ENCODE measurements at places on chromosomes 11 and 22.

DNA sequence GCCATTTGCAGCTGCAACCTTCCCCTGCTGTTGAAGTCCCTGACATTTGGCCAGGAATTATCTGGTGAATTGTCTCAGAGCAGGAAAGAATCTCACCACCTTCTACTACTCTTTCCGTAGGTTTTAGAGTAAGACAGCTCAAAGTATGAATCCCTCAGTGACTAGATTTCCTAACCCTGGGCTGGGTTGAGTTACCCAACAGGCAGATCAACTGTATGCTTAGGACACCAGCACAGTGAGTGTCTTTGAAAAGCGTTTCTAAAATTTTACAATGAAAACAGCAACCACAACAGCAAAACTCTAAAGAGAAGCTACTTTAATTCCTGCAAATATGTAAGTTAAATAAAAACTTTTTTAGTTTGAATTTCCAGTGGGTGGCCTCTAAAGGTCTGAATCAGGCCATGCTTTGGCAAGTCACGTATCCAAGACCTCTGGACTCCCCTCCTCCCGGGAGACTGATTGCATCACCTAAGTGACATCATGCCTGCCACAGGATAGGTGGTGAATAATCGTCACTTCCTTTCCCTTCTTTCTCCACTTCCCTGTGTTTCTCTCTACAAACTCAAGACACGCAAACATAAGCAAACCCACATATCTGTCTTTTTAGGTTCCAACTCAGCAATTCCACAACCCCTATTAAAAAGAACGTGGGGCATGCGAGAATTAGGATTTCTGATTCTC is 7.8 kb downstream of the OR8B12 start:
- DNase-seq: no peak

GRCh38 chr22:39593066-39593930 is 22.7 kb downstream of the CACNA1I start:
- no peak for DNase-seq

DNA sequence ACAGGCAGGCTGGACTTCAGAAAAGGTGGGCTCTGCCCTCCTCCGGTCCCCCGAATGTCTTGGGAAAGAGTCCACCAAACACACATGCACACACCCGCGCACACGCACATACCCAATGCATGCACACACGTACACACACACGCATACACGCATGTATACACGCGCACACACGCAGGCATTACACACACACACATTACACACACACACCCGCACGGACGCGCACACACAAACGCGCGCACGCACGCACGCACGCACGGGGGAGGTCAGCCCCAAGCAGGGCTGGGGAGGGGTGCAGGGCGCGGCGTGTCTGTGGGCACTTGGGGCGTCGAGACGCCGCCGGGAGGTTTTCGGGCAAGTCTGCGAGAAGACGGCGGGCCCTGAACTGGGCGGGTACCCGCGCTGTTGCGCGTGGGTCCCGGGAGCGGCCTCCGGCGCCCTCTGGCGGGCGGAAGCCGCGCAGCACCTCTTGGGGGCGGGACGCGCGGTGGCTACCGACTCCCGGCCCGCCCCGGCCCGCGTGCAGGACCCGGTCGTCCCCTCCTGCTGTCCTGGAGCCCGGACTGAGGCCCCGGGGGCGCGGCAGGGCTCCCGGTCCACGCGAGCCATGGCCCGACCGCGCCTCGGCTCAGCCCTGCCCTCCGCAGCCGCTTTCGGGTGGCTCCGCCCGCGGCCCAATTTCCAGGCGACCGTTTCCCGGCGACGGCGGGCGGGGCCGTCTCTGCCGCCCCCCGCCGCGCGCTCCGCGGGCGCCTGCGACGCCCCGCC is 3.6 kb downstream of the SEPTIN5 start:
- DNase-seq: peak; percentile 92

- no peak for DNase-seq
Measured at GRCh38 chr11:82003671-82004515, 729.8 kb downstream of the FAM181B start.

DNA sequence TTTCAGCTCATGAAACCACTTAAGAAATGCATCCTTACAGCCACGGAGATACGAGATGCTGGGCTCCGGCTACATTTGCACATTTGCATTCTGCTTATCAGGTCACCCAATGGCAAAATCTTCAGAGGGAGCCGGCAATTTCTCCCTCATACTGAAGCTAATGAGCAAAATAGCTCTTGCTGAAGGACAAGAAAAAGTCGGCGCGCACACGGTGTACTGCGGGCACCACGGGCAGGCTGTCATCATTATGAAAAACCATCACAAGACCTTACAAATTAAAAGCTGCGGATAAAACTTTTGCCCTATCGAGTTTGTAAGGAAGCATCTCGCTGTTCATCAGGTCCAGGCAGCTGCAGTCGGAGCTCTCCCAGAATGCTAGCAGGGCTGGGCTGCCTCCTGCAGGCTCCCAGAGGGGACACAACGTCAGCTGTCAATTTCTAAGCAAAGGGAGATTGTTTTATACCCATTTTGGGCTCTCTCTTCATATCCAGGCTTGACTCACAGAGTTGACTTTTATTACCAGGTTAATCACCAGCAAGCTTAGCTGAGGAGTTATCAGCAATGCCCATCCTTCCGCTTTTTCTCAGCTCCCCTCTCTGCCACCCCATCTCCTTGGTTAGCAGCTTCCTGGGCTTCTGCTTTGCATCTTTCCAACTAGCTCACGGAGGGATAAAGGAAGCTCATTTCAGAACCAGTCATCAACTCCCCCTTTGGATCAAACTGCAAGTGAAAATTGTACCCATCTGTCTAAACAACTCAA is 375.1 kb downstream of the OPCML start:
- DNase-seq: no peak

- no peak for DNase-seq
Measured at GRCh38 chr11:64870893-64871466, 7.4 kb downstream of the EHD1 start.

DNA sequence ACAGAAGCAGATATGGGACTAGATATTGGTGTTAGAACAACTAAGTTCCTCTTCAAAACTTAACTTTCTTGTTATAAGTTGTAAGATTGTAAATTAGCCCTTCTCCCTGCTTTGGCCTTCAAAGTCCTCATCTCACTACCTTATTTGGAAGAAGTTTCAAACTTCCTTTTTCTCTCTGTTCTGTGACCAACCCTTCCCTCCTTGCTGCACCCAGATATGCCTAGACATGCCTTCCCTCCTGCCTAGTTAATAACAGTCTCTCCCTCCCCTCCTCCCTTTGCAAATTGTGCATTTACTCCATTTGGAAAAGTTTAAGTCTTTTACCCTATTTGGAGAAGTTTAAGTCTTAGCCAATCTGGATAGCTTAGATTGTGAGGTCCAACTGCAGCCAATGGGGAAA is 4.9 kb downstream of the OR52K2 start:
- DNase-seq: no peak

DNA sequence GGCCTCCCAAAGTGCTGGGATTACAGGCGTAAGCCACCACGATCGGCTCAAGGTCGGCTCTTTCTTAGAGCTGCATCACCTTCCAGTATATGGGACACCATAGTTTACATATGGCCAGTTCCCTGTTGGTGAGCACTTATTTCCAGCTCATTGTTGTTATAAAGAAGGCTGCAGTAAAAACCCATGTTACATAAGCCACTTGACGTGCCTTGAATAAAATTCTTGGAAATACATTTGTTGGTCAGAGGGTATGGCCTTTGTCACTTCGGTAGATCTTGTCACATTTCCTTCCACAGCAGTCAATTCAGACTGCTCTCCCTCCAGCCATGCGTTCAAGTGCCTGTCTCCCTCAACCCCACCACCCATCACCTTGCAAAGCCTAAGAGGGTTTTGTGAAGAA is 92.9 kb downstream of the PRR5L start:
- no peak for DNase-seq

DNA sequence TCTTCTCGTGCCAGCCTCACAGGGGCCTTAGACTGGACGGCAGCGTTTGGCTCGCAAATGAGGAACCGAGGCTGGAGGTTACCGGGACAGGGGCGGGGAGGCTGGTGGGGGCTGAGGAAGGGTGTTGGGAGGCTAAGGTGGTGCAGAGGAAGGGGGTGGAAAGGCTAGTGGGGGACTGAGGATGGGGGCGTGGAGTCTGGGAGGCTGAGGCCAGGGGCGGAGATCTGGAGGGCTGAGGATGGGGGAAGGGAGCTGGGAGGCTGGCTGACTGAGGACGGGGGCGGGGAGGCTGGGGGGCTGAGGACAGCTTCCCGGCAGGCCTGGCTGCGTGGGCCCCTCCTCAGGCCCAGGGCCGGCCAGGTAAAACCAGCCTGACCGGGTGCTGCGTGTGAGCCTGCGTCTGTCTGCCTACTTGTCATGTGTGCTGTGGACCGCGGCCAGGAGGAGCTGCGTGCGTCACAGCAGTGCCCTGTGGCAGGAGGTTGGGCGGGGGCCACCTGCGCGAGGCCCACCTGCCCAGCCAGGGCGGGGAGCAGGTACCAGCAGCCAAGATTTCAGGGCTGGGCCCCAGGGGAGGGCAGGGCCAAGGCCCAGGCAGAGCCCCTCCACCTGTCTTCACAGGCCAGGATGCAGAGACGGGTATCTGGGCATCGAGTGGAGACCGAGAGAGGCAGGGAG is 9.4 kb upstream of the PIM3 start:
- DNase-seq: no peak

DNA sequence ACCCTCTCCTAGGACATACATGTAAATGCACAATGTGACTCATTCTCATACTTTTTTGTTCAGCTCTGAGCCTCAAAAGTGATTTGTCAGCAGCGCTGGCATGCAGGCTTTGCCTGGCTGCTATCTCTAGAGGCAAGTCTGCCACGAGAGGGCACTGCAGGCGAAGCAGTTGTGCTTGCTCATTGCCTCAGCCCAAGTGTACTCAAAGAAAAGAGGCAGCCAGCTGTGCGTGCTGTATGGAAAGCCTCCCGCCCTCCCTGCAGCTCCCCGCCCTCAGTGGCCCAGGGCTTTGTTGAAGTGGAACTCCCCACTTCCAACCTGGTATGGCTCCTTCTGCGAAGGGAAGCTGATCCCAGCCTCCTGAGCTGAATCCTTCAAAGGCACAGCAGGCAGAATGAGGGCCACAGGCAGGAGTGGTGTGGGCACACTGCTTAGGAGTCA is 16.3 kb downstream of the SDHAF2 start:
- peak; percentile 87 for DNase-seq

- no peak for DNase-seq
Measured at GRCh38 chr11:8071616-8072581, 9.1 kb upstream of the TUB start.

DNA sequence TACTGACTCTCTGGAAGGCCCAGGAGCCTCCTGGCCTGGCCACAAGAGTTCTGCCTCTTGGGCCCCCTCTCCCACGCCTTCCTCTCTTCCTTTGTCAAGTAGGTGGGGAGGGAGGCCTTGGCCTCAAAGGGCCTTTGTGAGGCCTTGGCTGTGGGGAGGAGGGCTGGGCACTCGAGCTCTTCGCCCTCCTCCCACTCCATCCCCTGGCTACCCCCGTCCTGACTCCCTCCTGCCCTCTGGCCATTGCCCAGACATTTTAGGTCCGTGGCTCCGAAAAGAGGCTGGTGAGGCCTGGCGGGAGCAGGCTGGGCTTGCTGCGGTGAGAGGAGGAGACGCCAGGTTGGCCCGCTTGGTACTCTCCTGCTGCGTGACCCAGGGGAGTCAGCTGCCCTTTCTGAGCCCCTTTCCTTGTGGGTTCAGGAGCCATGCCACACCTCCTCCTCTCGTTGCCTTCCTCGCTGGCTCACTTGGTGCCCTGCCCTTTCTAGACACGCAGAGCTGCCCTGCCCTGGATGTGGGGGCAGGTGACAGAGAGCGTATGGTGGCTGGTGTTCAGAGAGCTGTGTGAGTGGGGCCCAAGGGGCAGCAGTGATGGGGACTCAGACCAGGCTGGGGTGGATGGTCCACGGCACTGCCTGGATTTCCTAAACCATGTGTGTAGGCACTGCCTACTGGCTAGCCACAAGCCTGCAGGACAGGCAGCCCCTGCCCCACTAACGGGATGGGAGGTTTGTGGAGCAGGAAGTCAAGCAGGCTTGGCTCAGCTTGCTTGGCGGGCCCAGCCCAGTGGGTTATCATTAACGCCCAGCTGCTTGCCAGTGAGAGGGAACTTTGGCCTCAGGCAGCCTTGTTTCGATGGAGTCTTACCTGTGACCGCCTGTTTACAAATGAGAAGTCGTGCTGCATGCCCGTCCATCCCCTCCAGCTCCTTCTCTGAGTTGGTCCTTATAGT is 15.8 kb upstream of the OMP start:
- no peak for DNase-seq

DNA sequence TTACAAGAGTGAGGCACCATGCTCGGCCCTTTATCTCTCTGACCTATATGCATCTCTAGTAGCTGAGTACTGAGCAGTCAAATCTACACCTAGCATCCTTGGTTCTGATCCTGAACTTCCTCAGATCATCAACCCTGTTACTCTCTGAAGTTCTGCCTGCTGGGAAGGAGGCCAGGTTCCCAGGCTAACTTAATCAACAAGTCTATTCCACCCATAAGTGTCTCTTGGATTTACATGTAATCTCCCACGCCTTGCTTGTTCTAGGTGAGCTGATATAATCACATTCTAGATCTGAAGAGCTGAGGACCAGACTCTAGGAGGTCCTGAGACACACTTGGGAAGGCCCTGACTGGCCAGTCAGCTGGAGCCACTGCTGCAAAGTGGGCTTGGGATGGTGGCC is 22.1 kb downstream of the CABP7 start:
- no peak for DNase-seq

DNA sequence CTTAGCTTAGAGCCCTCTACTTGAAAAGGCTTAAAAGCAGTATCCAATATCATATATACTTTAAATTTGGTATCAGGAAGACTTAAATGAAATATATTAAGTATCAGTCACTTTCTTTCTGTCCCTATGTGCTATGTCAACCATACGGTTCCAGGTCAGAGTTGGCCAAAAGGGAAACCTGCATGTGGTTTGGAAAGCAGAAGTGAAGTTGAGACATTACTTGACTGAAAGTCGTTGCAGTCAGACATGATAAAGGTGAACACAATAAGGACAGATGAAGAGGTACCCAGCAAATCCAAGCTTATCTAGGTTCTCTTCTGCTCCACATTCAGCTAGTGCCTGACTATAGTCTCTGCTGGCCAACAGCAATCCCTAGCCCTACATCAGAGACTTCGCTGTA is 336.8 kb downstream of the KCNA4 start:
- no peak for DNase-seq

- no peak for DNase-seq
Measured at GRCh38 chr22:48803948-48804810, 1023.5 kb downstream of the BRD1 start.

GRCh38 chr11:10731064-10731680 is 19.9 kb upstream of the CTR9 start:
- no peak for DNase-seq

DNA sequence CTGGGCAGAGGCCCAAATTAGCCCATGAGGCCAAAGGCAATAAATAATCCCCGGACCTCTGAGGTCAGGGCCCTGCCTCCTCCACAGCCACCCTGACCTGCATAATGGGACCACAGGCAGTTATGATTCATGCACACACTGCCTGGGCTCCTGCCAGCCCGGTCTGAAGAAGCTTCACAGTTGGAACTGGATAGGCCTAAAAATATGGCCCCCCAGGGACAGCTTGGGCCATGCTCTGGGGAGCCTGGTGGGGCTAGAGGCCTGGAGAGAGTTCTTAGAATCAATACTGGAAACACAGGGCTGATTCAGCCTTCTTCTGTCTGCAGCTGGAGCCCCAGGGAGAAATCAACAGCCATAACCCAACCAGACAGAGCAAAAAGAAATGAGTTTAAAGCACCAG is 112.8 kb upstream of the CADM1 start:
- DNase-seq: no peak

GRCh38 chr22:29081517-29082236 is 8.8 kb downstream of the KREMEN1 start:
- no peak for DNase-seq

GRCh38 chr22:45322873-45323525 is 13.3 kb downstream of the FAM118A start:
- DNase-seq: no peak

- DNase-seq: no peak
Measured at GRCh38 chr22:46033256-46034200, 56.6 kb upstream of the WNT7B start.

GRCh38 chr11:65479184-65480145 is 19.4 kb upstream of the MALAT1 start:
- no peak for DNase-seq

All from activated CD8-positive, alpha-beta memory T cell treated with anti-CD3 and anti-CD28 coated beads for 24 hours (primary cell).